ENCODE measurements at places on chromosomes 2 and 18.

- no peak for DNase-seq
Observed at GRCh38 chr2:128332091-128332634, 13.5 kb upstream of the HS6ST1 start.

- DNase-seq = no peak
Observed at GRCh38 chr2:45980161-45980865, 316.9 kb upstream of the EPAS1 start.

DNA sequence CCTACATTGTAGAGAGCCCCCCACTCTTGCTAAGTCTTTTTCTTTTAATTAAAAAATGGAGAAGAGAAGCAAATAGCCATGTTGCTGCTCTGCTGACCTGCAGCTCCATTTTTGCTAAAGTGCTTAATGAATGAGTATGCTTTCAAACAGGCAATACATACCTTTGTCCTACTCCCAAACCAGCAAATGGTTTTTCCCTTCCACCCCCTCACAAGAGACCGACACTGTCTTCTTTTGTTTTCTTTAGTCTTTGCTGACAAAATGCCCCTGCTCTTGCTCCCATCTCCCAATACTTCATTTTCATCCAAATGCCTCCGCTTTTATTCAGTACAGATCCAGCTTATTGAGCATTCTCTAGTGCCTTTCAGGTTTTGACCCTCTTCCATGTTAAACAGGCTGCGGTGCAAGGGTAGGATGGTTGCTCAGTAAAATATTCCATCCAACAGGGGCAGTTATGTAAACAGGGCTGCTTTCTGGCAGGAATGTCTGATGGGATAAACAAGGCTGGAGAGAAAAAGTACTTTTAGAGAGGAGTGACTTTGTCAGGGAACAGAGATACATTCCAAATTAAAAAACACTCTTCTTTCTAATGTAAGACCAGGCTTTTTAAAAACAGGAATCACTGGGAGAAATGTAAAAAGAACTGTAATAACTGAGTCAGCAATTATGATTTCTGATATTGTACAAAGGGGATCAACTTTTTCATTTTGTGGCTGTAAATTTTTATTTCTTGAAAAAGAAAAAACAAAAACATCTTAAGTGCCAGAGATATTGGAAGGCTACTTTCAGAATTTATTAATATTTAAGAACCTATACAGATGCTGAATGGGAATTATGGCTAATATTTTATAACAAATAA, 136.8 kb downstream of the MEP1B start:
- no peak for DNase-seq

DNA sequence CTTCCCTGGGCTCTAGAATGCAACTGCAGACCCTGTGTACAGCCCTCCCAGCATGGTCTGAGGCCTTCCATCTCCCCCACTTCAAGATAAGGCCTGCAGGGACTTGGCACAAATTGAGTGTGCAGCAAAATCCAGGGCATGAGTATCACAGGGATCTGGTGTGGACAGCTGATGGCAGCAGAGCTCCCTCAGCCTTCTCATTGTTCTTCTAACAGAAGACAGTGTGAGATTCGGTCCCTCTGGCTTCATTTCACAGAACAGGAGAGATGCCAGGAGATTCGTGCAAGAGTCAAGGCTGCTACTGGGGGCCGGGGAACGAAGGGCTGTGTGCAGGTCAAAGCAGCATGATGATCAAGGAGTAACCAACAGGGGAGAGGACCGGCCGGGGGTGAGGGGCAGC, 85.8 kb downstream of the UXS1 start:
- DNase-seq = peak; percentile 50

- no peak for DNase-seq
Observed at GRCh38 chr2:64819361-64819760, 165.6 kb upstream of the SERTAD2 start.

- no peak for DNase-seq
Observed at GRCh38 chr2:134550566-134551164, 168.1 kb downstream of the TMEM163 start.

DNA sequence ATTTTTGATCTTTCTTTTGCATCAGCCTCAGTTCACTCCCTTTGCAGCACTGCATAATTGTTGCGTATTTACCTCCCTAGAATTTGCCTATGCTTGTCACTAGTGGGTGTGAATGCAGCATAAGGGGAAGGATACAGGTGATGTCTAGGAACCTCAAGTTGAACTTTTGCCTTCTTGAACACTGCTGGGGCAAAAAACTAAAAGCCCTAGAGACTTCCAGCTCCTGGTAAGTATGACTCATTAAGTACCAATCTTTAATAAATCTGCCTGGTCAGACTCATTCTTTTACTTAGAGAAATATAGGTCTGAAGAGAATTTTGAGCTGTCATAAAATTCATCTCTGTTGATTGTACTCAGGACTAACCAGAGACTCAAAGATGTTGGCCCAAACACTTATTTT, 547.3 kb upstream of the FANCL start:
- DNase-seq = no peak

- no peak for DNase-seq
Observed at GRCh38 chr2:220465700-220466099, 838.3 kb downstream of the SLC4A3 start.

DNA sequence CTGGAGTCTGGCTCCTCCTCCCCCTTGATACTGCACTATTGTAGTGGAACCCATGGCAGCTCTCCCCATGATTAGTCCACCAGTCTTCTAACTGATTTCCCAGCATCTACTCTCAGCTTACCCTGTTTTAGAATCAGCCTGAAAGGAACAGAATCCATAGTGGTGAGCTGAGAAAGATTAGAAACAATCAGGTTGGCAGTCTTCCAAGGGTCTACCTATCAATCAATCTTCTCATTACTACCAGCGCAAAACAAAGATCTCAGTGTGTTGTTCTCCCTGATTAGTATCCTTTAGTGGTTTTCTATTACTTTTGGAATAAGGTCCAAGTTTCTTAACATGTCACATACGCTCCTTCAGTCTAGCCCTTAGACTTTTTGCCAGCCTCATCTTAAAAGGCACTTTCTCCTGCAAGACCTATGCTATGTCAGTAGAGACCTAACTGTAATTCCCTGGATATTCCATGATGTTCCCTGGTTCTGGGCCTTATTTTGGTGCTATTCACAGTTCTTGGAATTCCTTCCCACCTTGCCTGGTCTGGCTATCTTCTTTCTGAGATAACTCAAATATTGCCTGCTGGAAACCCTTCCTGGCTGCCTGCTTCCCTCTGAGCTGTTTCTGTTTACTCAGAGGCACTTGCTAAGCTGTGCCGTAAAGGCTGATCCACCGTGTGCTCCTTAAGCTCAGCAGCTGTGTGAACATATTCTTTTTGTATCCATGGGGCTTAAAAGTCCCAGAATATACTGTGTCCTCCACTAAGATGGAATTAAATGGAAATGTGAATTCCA, 32.6 kb downstream of the LAMA3 start:
- no peak for DNase-seq

GRCh38 chr2:97704989-97705388, 8.4 kb upstream of the ZAP70 start:
- DNase-seq = no peak

GRCh38 chr2:173134703-173135102, 59.1 kb downstream of the MAP3K20 start:
- no peak for DNase-seq

DNA sequence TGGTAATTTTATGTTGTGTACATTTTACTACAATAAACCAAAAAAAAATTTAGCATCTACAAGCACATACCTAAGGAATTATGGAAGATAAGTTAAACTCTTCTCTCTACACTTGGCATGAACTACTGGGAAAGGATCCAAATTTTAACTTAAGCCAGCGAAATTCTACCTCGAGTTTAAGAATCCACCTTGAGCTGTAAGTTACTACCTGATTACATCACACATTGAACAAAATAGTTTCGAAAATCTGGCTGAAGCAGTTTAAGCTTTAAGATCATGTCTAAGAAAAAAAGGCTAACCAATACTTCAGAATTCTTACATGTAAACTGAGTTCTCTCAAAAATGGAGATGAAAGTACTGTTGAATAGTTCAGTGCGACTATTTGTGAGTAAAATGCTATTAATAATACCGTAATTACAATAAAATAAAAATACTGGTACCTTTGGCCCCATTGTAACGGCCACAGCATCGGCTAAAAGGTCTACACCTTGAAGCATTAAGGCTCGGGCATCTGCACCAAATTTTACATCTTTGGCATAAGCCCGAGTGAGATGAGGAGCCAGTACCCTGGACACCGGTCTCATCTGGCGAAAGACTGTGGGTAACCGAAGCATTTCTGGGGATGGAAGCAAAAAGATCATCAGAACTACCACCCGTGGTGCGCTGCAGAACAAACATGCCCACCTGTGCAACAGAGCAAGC, 1.3 kb downstream of the HSPD1 start:
- DNase-seq = no peak

DNA sequence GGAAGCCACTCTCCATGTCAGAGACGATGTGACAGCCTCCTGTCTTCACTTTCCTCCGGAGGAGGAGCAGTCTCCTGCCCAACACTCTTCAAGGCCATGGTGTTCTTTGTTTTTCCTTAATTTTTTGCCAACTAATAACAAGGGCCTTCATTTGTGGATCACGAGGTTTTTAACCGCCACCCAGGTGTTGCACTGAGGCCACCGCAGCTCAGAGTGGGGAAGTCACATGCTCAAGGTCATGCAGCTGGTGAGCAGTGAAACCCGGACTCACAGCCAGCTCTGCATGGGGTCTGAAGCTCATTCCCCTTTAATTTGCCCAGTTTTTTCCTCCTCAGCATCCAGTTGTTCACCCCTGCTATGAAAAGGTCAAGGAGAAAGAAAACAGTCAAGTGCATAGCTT, 19.6 kb downstream of the ENOSF1 start:
- DNase-seq = no peak

- no peak for DNase-seq
Observed at GRCh38 chr2:46369783-46370182, 72.6 kb downstream of the EPAS1 start.

DNA sequence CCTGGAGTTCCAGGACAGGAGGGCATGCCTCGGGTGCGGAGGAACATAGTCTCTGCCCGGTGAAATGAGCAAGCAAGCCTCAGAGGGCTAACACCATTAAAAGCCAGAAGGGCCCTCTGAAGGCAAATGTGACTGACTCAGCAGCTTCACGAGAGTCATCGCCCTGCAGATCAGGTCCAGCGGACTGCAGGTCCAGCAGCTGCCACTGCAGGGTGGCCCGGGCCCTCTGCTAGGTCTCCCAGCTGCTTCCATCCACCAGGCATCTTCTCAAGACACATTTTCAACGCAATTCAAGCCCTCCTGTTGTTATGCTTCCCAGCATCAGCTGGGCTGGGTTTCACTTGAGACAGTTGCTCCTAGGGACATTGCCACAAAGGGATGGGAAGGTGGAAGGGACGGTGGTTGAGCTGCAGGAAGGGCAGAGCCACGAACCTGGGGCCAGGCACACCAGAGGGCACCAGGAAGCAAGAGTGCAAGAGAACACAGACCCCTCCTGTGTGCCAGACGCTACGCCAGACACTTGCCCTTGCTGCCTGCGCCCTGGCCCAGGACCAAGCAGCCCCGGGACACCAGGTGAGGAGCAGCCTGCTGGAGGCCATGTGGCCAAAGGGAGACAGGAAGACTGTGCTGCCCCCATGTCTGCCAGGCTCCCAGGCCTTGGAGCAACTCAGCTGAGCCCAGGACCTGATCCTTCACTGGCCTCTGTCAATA, 173.0 kb downstream of the HDAC4 start:
- DNase-seq = peak; percentile 63

GRCh38 chr2:180573951-180574350, 406.5 kb upstream of the UBE2E3 start:
- DNase-seq = peak; percentile 7

- DNase-seq = peak; percentile 44
Observed at GRCh38 chr2:173187941-173188788, 112.5 kb downstream of the MAP3K20 start.

GRCh38 chr2:69667805-69668382, 24.4 kb upstream of the AAK1 start:
- no peak for DNase-seq

GRCh38 chr2:46706264-46706983, 209.2 kb downstream of the MCFD2 start:
- no peak for DNase-seq

Measured in AG08395 (cell line).